Activated CD4-positive, alpha-beta T cell treated with anti-CD3 and anti-CD28 coated beads for 48 hours (primary cell): ENCODE measurements at places on chromosomes 2 and 18.

GRCh38 chr18:42649331-42650035 lies 466.0 kb downstream of the RIT2 start:
- DNase-seq: no peak

GRCh38 chr2:19742872-19743271 lies 158.9 kb downstream of the TTC32 start:
- DNase-seq: no peak

DNA sequence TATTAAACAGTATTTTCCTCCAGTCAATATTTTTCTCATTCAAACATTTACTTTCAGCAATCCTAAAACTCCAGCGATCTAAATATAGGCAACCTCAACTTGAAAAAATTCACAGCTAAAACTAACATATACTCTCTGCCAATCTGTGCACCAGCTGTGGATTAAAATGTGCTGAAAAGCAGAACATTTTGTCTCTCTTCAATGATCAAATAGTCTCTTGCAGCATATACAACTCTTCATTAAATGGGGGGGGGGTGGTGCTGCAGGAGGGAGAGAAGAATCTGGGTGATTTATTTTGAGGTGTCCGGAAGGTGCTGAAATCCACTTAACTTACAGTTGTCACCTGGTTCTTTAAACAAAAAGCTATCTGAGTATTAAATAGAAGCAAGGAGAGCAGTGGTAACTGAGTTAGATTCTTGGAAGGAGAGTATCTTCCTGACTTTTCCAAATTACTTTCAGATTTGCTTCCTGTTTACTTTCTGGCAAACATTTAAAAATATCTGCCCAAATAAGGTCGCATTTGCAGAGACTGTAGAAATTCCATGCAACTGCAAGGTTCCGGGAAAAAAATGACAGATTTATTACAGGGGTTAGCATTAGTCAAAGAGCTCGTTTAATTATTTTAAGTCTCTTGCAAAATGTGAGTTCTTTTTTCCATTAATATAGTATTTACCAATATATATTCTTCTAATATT lies 904.7 kb upstream of the ACVR2A start:
- DNase-seq: no peak

DNA sequence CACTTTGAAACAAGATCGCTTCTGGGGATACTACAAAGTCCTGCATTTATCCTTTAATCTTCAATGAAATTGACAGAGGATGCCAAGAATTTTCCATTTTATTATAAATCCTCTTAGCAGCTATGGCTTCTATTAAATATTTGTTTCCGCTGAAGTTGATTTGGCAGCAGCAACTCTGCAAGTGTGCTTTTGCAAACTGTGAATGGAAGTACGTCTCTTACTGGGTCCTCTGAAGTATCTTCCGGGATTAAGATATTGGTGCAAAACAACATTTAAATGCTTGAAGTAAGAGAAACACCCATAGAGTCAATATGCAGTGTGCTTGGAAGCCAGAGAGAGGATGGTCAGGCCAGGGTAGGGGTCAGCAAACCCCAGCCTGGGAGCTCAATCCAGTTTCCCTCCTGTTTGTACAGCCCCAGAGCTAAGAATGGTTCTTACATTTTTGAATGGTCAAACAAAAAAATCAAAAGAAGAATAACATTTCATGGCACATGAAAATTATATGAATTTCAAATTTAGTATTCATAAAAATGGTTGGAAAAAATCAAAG lies 13.6 kb downstream of the CCDC68 start:
- DNase-seq: no peak

- peak; percentile 14 for DNase-seq
Measured at GRCh38 chr2:168912901-168913369, 11.8 kb downstream of the G6PC2 start.

- DNase-seq: no peak
Measured at GRCh38 chr2:7621018-7621814, 704.0 kb downstream of the RNF144A start.

DNA sequence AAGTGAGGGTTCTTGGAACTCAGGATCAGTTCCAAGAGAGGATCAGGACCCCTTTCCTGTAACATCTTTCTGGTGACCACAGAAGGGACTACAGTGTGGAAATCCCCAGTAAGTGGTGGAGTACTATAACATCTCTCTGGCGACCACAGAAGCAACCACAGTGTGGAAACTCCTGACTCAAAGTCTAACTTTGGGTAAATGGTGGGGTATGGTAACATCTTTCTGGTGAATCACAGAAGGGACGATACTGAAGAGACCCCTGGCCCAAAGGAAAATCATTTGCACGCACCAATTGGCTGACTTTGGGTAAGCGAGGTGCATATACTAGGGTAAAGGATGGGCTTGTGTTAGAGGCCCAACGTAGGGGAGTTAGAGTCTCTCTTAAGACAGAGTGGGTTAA lies 56.3 kb upstream of the GULP1 start:
- peak; percentile 4 for DNase-seq

DNA sequence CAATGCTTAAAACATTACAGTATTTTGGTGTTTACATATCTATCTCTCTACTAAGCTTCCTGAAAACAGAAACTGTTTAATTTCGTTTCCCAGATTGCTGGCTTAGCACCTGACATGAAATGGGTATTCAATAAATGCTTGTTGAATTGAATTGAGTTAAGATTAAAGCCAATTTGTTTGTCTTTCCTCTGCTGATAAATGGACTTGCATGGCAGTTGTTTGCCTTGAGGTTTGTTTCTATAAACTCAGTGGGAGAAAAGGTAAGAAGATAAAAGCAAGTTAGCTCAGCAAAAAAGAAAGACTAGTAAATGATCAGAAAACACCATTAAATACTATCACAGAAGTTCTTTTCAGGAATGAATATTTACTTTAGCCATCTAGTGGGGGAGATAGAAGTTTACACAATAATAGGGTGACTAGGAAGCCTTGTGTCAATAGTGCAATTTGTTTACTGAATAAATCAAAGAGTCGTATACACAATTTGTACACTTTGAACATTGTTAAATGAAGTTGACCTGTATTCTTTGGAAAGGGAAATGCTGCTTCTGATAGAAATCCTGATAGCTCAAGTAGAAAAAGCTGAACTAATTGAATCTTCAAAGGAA lies 754.5 kb upstream of the FAM98A start:
- no peak for DNase-seq

DNA sequence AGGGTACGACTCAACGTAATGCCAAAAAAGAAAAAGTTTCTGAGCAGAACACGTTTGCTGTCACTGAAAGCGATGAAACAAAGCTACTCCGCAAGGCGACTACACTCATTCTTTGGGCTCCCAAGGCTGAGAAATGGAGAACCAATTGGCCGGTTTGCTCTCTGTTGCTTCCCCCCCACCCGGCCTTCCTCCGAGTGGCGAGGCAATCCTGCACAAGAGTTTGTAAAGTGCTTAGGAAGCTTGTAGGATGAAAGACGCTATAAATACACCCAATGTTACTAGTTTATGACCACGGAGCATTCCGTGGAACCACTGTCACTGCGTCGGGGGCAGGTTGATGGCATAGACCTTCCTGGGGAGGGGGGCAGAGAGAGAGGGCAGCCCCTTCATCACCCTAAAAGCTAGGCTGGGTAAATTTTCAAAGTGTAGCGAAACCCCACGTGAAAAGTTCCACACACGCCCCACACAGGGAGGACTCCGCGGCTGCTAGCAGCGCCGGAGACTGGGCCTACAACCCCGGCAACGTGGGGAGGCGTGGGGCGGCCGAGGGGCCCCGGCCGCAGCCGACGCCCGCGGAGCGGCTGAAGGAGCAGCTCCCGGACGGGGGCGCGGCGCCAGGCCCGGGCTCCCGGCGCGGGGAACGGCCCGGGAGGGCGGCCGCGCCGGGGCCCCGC lies 915 bp downstream of the CUL3 start:
- DNase-seq: peak; percentile 31

- DNase-seq: no peak
Measured at GRCh38 chr2:43648994-43649701, 12.1 kb downstream of the PLEKHH2 start.

DNA sequence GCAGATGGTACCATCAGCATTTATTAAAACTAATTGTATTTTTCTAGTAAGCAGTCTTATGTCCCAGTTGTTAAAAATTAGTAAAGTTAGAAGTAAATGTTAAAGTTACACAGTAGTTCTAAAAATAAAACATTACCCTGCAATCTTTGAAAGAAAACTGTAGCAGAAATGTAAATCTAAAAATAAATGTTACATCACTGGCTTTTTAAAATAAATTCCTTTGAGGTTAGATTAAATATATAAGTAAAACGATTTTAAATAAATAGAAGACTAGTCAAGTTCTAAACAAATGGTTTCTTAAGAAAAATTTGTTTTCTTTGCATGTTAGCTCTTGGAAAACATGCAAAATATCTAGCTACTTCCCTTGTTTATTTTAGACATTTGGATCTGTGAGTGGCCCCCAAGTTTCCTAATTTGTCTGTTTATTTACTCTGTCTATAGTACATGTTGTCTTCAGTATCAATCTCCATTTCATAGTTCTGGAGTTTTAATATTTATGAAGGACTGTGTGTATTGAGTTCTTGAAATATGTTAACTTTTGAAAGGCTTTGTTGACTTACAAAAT lies 58.2 kb downstream of the GLS start:
- DNase-seq: no peak

DNA sequence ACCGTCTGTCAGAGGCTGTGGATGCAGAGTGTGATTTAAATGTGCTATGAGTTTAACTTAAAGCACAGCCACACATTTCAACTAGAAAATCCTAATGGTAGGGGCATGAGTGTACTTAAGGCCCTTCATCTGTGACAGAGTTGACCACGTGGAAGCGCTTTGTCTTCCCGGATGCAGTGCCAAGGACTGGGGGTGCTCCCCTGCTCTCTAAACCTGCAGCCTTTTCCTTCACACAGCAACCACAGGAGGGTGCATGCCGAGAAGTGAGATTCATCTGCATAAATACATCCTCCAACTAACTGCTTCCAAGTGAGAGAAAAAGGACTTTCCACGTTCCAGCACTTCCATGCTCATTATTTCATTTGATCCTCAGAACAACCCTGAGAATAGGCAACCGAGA lies 149.6 kb downstream of the MYT1L start:
- DNase-seq: no peak

DNA sequence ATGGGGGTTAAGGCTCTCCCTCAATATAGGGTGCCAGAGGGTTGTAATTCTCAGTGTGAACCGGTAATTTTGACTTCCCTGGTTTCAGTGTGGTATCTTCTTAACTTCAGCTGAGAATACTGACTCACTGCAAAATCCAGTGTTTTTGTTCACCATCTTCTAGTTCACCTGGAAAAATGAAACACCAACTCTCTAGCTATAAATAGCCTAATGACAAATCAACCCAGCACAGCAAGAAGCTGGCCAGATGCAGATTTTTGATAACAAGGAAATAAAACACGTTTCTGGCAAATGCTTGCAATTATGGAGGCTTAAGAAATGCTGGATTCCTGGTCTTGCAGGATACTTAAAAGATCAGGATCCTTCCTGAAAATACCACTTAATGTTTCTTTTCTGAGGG lies 192.3 kb downstream of the CLIP4 start:
- no peak for DNase-seq

DNA sequence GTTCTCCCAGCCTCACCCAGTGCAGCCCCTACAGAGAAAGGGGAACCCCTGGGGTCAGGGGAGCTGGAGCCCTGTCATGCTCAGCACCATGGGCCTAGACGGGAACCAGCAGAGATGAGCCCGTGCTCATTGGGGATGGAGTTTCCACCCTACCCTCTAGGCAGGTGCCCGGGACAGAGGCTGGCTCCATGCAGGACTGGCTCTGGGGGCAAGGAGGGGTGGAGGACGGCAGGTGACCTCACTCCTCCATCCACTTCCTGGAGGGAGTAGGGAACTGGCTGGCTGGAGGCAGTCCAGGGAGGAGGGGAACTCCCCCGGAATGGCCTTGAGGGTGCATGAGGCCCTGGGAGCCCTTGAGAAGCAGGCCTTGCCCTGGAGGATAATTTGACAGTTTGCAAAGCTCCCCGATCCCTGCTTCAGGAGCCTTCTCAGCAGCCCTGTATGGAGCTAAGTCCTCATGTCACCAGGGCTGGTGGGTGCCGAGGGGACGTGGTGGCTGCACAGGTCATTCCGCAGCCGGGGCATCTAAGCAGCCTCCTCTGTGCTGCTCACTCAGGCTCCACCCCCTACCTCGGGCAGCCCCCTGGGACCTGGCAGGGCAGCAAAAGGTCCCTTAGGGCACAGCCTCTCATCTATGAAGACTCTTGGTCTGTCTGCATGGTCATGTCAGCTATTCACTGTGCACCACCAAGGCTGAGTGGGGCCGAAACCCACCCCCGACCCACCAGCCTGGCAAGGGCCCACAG lies 2.1 kb downstream of the NEURL3 start:
- no peak for DNase-seq

GRCh38 chr2:223779877-223780276 lies 57.5 kb downstream of the AP1S3 start:
- peak; percentile 69 for DNase-seq

- no peak for DNase-seq
Measured at GRCh38 chr18:10400534-10401307, 53.7 kb upstream of the APCDD1 start.

DNA sequence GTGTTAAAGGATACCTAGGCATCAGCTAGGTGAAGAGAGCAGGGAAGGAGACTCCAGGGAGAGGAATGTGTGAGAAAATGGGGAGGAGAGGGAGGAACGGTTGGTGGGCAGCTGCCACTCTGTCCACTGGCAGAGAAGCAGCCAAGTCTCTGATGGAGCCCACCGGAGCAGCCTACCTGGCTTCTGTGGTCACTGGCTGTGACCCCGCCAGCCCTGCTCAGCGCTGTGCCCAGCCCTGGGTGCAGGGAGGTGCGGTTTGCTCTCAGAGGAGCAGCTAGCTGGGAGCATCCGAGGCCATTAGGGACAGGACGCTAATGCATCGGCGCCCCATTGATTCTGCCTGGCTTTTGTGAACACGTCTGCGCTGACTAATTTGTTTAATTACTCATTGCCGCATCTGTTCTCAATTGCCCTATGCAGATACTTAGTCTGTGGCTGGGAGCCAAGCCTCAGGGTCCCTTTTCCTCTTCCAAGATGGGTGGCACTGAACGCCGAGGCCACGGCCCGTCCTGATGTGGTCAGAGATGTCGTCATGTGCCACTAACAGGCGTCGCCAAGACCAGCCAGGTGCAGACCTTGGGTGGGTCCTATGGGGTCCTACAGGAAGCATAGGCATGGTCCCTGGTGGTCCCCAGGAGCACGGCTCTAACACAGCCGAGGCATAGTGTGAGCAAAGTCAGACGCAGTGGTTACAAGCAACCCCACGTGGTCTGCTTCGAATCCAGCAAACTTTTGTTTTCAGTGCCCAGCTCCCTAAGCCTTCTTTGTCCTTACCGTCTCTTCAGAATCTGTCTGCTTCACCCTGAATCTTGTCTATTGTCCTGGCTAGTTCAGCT lies 82.0 kb downstream of the RRM2 start:
- no peak for DNase-seq

DNA sequence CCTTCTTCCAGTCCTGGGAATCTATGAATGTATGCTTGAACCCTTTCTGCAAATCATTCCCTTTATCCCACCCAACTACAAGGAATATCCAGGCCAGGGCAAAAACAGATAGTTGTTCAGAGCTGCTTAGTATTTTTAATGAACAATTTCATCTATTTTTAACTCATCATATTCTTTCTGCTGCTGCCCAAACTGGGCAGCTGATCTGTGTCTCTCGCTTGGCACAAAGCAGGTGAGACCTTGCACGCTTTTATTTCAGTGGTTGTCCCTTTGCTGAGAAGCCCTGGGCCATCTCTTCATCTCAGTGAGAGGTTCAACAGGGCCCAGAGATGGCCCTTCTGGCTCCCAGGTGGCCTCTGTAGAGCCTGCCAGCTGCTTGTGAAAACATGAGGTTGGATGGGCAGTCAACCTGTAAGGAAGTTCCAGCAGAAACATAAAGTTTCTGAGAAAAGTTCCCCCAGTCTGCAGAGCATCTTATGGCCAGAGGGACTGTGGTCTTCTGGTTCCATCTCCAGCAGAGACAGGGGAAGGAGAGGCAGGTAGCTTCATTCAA lies 57.5 kb downstream of the MYCN start:
- no peak for DNase-seq

- DNase-seq: no peak
Measured at GRCh38 chr2:7987992-7988391, 693.9 kb upstream of the ID2 start.
